ENCODE measurements at places on chromosomes 4 and X.
A peak's percentile ranks its signal among the peaks of the same experiment; 100 is the strongest.

- no peak for DNase-seq
These were observed 109.6 kb upstream of the GIMD1 start for GRCh38 chr4:106478152-106478551.

DNA sequence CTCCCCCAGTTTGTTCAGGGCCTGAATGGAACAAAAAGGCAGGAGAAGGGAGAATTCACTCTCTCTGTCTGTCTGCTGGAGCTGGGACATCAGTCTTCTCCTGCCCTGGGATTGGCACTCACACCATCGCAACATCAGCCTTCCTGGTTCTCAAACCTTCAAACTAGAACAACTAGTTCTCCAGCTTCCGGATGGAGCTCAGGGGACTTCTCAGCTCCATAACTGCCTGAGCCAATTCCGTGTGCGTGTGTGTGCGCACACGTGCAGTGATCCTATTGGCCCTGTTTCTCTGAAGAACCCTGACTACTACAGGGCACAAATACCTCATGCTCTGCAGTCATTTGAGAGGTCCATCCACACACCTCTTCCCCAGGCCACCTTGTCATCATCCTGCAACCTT, 18.7 kb upstream of the MAN2B2 start:
- no peak for DNase-seq

DNA sequence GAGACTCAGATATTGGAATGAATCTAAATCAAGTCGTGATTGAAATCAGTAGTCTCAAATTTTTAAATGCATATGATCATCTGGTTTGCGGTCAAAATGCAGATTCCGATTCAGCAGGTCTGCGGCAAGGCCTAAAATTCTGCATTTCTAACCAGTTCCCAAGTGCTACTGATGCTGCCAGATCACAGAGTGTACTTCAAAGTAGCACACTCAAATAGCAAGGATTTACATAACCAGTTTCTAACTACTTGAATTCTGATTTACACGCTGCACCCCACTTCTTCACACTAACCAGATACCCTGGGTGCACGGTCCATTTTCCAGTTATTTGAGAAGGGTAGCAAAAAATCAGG, 752 bp downstream of the MBTPS2 start:
- no peak for DNase-seq

GRCh38 chr4:108142870-108143269, 25.9 kb downstream of the LEF1 start:
- no peak for DNase-seq

- DNase-seq = no peak
These were observed 187.4 kb downstream of the TEX13C start for GRCh38 chrX:125507119-125507518.

GRCh38 chrX:125131164-125131563, 188.5 kb upstream of the TEX13C start:
- DNase-seq = no peak

DNA sequence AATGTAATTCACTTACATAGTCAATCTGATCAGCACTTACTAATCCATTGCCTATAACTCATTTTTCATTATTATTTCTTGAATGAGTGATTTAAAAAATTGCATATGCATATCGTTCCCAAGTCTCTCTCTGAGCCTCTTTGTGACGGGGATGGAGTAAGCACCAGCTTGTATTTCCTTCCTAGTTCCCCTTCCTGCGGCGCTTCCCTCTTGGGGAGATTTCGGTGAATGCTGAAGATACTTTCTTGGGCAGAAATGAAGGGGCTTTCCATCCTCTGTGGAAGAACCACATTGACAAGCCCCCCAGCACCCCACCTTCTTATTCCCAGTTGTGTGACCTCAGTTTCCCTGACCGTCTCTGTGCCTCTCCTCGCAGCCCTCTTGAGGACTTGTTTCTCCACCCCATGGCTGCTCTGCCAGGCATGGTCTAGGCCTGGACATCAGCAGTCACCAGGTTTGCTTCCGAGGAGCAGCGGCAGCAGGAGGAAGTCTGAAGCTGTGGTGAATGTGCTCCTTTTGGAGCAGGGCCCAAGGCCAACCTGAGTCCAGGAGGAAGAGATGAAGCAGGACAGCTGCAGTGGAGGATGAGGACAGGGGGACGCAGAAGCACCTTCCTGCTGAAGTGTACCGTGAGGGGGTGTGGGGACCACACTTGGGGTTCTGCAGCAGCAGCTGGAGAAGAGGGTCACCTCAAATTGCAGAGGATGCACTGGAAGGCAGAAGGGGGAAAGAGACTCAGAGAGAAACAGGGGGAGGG, 124.9 kb downstream of the IRF2 start:
- DNase-seq = no peak

DNA sequence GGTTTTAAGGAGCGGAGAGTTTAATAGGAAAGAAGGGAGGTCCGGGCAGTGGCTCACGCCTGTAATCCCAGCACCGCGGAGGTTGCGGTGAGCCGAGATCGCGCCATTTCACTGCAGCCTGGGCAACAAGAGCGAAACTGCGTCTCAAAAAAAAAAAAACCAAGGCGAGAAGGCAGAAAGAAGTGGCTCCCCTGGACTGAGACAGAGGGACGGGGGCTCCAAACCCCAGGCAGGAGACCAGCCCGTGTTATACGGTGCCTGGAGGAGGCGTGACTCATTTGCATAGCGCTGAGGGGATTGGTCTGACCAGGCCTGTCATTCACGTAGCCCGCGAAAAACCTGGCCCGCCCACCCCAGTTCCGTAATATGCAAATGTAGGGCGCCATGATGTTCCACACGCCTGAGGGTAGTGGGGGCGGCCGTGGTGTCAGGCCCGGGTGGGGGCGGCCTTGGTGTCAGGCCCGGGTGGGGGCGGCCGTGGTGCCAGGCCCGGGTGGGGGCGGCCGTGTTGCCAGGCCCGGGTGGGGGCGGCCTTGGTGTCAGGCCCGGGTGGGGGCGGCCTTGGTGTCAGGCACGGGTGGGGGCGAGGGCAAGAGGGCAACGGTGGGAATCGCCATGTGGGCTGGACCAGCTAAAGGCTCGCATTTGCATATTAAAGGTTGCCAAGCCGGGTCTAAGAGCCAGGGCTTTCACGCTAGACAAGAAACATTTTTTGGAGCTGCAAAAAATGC, 2.1 kb downstream of the PLCXD1 start:
- DNase-seq = peak; percentile 69

- no peak for DNase-seq
These were observed 19.4 kb upstream of the SEL1L3 start for GRCh38 chr4:25882226-25882625.

DNA sequence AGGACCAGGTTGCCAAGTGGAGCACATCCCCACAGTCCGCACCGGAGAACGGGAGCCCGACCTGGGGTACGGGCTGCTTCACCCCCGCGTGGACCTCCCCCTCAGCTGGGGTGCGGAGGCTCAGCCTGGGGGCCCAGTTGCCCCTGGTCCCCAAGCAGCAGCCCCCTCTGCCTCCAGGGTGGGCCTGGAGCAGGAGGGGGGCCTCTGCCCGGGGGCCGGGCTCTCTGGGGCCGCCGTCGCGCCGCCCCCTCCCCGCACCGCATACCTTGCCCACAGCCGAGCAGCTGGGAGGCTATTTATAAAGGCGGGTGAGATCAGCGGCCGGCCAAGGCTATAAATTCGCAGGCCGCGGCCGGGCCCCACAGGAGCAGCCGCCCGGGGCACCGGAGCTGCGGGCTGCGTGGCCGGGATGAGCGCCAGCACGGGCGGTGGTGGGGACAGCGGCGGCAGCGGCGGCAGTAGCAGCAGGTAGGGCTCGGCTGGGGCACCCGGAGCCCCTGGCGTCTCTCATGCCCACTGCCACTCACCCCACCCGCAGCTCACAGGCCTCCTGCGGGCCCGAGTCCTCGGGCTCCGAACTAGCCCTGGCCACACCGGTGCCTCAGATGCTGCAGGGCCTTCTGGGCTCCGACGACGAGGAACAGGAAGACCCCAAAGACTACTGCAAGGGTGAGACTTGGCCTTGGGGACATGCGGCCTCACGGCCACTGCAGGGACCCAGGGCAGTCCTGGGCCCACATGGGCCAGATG, at the start of gene SRPK3:
Gene SRPK3, plus strand, starts transcription at position 364 of the 750 bp plus-strand sequence. Its CDS starts 46 bp downstream, at position 410.
- no peak for DNase-seq

DNA sequence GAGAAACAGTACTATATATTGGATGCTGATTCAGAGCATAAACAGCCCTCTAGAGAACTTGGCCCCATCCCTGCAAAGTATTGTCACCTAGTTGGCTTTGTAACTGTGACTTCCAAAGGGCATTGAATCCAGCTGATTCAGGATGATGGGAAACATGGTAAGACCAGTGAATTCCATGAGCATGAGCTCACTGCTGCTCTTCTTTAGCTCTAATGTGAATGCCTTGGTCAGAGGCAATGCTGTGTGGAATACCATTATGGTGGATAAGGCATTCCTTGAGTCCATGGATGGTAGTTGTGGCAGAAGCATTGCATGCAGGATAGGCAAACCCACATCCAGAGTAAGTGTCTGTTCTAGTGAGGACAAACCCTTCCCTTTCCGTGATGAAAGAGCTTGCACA, 365.6 kb upstream of the EDA2R start:
- DNase-seq = no peak

DNA sequence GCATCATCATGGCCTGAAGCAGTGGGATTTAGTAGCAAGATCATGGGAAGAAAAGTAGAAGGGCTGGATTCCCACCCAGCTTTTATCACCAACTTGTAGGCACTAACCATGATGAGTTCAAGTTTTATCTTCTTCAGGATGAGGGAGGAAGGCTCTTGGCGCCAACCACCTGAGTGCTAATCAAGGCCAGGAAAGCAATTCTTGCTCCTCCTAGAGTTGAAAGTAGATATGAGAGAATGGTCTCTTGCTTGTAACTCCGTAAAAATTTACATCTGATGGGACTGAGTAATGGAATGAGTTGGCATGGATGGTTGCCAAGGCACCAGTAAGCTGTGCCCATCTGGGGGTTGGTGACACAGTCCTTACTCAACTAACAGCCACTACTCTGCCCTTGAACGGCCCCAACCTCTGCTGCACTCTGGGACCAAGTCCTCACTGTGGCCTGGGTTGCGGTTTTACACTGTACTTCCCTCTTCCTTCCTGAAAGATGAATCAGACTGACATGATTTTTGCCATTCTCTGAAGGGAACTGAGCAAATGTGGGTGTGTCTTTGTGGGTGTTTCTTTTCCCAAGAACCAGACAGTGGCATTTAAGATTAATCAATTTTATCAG, 39.4 kb upstream of the NDP start:
- DNase-seq = peak; percentile 1

GRCh38 chr4:82951196-82951595, 50.7 kb downstream of the THAP9 start:
- DNase-seq = no peak

DNA sequence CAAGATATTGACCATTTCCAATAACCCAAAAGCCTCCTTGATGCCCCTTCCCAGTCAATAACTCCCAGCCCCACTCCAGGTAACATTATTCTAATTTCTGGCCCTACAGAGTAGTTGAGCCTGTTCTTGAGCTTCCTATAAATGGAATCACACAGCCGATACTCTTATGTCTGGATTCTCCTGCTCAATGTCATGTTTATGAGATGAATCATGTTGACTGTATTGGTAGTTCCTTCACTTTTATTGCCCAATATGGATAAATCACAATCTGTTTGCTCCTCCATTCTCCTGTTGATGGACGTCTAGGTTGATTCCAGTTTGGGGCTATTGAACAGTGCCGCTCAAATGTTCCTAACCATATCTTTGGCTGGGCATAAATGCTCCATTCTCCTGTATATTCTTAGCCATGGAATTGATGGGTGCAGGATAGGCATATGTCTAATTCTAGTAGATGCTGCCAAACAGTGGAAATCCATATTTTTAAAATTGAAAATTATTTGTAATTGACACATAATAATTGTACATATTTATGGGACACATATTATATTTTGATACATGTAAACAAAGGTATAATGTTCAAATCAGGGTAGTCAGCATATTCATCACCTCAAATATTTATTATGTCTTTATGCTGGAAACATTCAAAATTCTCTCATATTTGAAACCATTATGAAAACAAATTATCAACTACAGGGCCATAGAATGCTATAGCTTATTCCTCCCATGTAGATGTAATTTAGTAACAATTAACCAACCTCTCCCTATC, 40.5 kb upstream of the SLC2A9 start:
- DNase-seq = no peak

- DNase-seq = no peak
These were observed 178.6 kb upstream of the TBL1X start for GRCh38 chrX:9286234-9286633.

DNA sequence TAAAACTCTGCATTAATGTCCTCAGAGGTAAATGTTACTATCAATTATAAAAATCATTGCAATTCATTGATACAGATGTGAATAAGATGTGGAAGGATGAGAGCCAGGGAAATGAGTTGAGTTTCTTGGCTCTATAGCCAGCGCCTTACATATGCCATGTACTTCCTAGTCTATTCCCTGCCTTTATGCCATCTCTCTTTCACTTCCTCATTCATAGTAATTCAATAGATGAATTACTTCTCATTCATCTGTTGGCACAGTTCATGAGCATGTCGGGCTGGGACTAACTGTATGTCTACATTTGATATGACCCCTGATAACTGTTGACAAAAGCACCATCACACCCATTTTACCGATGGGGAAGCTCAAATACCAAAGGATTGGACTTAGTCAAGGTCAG, 55.7 kb downstream of the LNX1 start:
- DNase-seq = no peak

DNA sequence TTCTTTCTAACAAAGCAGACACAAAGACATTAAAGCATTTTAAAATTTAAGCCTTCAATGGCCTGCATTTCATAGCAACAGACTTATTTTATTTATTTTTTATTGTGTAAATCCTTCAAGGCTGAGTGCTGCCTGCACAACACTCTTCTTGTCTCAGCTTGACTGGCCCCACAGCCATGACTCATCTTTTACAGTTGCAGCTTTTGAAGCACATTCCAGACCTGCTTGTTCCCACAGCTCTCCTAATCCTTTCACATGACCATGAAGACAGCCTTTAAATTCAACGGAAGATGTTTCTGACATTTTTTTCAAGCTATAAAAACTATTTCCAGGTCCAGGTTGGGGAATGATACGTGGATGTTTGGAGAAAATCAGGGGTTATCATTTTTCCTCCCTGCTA, 276.9 kb upstream of the TACR3 start:
- DNase-seq = no peak

- DNase-seq = no peak
These were observed 16.3 kb upstream of the PLCXD1 start for GRCh38 chrX:264634-265455.

DNA sequence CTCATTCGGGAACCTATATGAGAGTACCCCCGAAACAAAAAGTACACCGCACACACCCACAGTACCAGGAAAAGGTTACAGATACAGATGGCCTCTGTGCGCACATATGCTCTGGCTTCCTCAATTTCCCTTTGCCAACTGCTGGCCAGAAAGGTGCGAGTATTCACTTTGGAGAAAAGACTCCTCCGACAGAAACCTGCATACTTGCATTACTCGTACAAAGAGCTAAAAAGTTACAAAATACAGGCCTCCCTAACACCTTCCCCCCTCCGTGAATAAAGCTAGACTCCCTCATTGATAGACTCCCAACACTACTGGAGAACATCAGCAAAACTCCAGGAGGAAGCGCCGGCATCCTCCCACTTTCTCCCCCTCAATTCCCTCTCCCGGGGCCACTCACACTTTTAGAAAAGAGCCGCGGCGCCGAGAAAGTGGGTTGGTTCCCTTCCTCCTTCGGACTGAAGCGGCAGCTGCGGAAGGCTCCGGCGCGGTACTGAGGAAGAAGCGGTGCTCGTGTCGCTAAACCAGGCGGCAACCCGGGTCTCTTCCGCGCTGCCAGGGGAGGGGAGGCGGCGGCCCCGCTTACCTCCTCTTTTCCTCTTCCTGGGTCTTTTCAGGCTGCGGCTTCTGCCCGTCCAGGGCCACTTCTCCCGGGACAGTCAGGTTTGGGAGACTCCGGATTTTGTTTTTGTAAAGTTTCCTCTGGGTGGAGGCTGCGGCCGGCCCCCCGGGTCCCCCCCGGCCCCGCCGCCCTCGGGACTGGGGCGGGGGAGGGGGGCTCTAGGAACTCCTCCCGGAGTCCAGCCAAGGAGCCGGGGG, 1.1 kb downstream of the FBXW7 start:
- DNase-seq = peak; percentile 20

Data from stimulated activated CD4-positive, alpha-beta T cell treated with anti-CD3 and anti-CD28 coated beads, Interleukin-15, amount 100 ng/mL, for 1 hour (primary cell).